Prostate gland (tissue), 2 donors: ENCODE measurements at places on chromosomes 5 and 9.
A peak's percentile ranks its signal among the peaks of the same experiment; 100 is the strongest.

- no peak for DNase-seq
Measured at GRCh38 chr9:4507306-4508130, 17.2 kb downstream of the SLC1A1 start.

GRCh38 chr9:97632248-97632984, 752 bp downstream of the TSTD2 start:
- DNase-seq = peak; percentile 42

DNA sequence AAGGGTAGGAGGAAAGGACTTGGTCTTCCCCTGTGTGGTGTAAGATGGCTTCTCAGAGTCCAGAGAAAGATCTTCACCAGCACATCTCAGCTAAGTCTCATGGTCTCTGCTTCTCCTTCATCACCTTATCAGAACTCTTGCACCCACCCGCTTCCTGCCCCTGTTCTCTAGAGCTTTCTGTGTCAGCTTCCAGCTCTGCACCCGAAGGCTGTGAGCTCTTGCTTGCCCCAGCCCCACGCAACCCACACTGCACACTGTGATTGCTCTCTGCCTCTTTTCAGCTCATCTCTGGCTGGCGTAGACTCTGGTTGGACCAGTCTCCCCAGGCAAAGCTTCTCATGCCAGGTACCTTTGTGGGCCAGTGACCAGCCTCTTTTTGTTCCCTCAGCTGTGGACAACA, 93.2 kb upstream of the RAPGEF1 start:
- DNase-seq = no peak

DNA sequence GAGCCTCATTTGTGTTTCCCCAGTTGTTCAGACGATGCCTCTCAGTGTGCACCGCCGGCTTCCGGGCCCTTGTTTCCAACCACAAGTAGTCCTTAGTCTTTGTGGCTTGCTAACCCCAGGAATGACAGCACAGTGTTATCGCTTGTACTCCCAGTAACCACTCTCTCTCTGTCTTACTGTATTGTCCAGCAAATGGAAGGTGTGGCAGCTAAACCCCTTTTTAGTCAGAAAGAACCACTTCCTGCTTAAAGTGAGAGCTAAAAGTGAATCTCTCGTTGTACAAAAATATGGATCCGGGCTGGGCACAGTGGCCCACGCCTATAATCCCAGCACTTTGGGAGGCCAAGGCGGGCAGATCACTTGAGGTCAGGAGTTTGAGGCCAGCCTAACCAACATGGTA, 61.3 kb downstream of the ENC1 start:
- no peak for DNase-seq

DNA sequence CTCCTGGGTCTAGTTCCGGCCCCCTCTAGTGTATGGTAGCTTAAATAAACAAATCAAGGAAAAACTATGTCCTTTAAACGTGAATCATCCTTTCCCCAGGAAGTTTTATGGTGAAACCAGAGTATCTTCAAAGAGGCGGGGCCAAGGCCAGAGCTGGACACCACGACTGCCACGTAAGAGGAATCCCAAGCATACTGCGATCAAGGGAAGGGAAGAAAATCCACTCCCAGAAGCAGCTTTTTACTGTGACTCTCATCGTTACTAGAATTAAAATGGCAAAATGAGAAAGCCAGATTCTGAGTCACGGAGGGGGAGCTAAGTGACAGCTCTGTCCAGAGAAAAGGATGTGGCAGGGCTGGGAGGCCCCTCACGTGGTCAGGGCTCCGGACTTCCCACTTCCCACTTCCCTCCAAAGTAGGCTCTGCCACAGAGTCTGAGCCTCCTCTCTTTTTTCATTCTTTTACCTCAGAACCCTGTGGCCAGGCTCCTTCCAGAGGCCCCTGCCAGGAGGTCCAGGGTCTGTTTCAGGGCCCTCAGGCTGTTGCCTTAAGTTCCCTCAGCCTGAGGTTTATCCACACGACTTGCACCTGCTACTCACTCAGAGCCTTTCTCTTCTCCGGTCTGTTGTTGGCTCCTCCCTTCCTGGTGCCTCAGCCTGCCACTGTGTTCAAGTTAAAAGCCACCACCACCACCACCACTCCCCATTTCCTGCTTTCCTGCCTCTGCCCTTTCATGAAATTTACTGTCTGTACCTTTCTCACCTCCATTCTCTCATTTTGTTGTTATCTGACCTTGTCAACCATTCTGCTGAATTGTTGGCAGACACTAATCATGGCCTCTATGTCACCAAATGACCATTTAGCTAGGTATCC, 1.4 kb upstream of the GLRX start:
- DNase-seq = no peak

DNA sequence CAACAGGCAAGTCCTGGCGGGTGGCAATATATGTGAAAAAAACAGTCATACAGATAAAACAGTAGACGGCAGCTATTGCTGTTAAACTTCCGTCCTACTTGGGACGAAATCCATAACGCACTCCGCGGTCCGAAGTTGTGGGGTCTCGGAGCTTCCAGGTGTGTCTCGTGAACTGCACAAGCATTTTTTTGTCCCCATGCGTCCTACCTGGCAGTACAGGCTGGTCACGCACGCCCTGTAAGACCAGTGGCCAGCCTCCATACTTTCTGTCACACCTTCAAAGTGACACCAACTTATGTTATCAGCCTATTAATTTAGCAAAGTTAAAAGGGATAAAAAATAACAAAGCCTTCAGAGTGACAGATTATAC, 51.3 kb downstream of the TGFBI start:
- no peak for DNase-seq

DNA sequence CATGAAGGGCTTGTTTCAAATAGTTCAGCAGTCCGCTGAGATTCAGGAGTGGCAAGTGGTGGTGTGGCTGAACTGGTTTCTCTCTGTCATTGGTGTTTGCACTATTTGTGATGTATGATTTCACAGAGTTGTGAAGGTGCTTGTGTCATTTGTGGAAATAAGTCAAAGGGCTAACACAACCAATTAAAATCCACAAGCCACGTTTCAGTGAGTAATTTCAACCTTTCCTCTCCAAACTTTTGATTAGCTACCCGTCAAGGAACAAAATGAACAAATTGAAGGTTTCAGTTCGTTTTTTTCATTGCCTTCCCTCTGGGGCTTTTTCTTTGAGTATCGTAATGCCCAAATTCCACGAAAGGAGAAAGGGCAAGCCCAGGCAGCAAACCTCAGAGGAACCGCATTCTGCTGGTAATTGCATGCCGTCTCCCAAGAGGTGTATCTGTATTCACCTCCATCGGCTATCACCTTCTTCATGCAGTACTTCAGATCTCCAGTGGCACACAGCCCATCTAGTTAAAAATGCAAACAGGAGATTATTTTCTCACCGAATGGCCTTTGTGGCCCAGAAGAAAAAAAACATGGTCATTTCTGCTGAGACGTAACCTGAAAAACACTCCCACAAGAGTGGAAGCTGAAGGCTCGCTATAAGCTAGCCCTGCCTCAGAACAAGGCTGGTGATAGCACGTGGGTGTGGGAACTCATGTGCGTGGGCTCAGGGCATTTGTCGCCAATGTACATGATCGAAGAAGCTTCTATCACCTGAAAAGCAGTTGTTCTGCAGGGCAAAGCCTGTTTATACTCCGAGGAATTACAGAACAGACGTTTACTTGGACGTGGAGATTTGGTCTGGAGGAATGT, 197.1 kb downstream of the NR3C1 start:
- no peak for DNase-seq

- no peak for DNase-seq
Measured at GRCh38 chr5:175082866-175083590, 358.6 kb downstream of the MSX2 start.

GRCh38 chr5:32223972-32224609, 50.0 kb upstream of the GOLPH3 start:
- no peak for DNase-seq

DNA sequence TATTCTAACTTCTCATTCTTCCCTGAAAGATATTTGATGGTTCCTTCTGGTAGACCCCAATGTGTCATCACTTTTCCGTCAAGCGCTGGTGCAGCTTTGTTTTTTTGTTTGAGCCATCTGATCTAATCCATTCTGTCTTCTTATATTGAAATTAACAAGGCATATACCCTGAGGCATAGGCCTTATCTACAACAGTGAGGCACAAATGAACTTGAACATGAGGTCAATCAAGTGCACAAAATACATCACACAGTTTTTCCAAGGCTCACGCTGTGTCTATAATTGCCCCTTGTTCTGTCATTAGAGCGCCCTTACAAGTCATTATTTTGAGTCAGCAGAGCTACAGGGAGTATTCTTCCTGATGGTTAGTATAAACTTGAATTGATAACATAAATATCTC, 406.6 kb downstream of the MAT2B start:
- no peak for DNase-seq

DNA sequence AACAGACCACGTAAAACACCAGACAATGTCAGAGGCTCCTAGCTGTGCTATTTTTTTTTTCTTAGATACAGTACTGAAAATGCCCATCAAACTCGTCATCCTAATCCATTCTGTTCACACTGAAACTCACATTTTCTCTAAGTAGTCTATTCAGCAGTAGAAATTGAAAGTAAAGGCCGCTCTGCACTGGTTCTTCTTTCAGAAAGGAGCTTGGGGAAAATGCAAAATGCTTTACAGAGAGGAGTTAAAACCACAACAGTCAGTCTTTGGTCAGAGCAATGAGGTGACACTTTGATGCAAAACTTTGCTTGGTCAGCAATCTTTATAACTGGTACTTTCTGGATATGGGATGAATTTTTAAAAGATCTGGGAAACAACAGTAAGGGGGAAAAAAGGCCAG, 43.8 kb upstream of the SUSD1 start:
- DNase-seq = no peak

DNA sequence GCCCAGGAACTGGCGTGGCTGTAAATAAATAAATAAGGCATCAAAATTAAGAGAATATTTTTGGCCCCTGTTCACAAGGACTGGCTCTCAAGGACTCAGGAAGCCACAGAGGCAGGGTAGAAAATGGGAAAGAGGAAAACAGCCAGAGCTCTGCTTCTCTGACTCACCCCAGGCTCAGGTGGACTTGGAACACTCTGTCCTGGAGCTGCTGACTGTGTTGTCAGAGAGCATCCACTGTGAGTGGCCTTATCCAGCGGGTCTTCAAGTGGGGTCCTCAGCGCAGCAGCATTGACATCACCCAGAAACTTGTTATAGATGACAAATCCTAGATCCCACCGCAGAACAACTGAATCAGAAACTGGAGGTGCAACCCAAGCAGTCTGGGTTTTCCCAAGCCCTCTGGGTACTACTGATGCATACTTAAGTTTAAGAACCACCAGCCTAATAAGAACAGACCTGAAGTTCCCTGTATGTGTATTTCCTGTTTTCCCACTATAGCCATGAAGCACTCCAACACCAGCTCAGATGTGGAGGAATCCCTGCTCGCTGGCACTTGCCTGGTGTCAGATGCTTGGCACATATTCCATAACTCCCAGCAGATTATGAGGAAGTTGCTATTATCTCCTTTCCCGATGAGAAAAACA, 20.5 kb downstream of the ADRA1B start:
- no peak for DNase-seq

GRCh38 chr9:108521063-108521590, 334.7 kb downstream of the ACTL7B start:
- DNase-seq = no peak

DNA sequence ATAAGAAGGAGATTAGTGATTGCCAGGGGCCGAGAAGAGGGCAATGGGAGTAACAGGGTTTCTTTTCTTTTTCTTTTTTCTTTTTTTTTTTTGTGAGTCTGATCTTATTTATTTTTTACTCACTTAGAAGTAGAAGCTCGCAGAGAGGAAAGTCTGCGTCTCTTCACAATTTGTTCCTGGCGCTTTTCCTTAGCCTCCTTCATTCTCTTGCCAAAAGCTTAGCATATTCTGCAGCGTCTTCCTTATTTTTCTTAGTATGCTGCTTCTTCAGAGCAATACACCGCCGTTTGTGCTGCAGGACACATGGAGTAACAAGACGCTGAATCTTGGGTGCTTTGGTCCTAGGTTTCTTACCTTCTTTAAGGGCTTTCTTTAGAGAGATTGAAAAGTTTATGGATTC, 30.3 kb upstream of the DENND4C start:
- no peak for DNase-seq

GRCh38 chr5:14458414-14458813, 123.2 kb upstream of the OTULINL start:
- DNase-seq = no peak

DNA sequence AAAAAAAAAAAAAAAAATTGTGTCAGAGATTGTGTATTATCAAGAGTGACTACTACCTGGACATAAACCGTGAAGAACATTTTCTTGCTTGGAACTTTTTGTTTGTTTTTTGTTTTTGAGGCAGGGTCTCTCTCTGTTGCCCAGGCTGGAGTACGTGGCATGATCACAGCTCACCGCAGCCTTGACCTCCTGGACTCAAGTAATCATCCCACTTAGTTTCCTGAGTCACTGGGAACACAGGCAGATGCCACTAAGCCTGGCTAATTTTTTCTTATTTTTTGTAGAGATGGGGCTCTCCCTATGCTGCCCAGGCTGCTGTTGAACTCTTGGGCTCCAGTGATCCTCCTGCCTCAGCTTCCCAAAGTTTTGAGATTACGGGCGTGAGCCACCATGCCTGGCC, 25.8 kb downstream of the DCP2 start:
- no peak for DNase-seq

GRCh38 chr5:35247648-35248034, 17.4 kb upstream of the PRLR start:
- DNase-seq = peak; percentile 13

DNA sequence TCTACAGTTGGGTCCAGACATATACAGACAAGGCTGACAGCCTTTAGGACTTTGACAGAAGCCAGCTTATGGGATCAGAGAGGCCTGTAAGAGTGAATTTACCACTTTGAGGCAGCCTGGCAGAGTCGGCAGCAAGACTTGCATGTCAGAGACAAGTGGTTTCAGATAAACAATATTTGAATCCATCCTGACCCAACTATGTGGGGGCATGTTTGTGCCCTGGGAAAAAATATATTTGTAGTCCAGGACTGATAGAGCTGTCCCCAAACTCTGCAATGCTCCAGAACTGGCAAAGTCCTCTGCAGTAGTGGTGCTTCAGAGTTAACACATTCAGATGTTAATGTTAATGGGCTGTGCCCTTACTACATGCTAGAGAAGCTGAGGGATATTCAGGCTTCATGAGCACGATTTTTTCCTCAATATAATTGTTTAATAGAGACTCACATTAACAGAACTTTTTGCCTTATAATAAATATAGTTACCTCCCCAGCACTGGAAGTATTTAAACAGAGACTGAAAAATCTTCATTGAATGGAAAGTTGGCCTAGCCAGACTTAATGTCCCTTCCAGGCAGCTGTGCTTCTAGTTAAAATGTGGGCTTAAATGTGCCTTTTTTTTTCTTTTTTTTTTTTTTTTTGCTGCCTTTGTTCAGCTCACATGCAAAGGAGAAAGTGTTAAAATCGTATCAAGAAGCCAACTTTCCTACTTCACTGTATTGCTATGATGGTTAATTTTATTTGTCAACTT, 42.9 kb downstream of the FEM1C start:
- DNase-seq = no peak

- DNase-seq = no peak
Measured at GRCh38 chr9:23683611-23684061, 142.4 kb downstream of the ELAVL2 start.

GRCh38 chr9:4145482-4145881, 154.4 kb downstream of the GLIS3 start:
- no peak for DNase-seq

DNA sequence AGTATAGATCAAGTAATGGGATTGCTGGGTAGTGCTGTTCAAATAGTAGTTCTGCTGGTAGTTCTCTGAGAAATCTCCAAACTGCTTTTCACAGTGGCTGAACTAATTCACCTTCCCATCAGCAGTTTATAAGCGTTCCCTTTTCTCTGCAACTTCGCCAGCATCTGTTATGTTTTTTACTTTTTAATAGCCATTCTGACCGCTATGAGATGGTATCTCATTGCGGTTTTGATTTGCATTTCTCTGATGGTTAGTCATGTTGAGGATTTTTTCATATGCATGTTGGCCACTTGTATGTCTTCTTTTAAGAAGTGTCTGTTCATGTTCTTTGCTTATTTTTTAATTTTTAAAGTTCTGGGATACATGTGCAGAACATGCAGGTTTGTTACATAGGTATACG, 279.2 kb upstream of the NREP start:
- DNase-seq = no peak
